Adrenal gland (tissue), 19 donors: ENCODE measurements at places on chromosomes 1 and 21. TPM values are rescaled to one million over a fixed set of nuclear protein-coding genes. Genes with fewer than 3 reads are reported as not detected.

Gene AMY1B
- not detected for total RNA-seq

Gene CYP4Z1
- 0.23 TPM for total RNA-seq

Gene GJA9
- total RNA-seq: not detected

- DNase-seq: no peak
Measured at GRCh38 chr1:152864443-152864842, 4.6 kb downstream of the LCE7A start.

DNA sequence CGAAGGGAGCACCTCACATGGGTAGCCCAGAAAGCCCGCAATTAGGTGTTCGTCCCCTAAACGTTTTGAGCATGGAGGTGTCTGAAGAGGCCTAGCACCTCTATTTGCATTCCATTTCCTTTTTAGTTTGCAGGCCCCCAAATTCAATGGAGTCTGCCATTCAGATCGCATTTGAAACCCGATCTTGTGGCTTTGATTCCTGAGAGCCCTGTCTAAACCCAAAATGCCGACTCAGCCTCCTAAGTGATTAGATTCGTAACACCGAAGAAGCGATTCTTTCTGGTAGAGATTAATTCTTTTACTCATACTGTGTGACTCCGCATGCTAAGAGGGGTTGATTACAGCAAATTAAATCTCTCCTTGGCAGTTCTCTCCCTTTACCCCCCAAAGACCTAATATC, 415.2 kb upstream of the KAZN start:
- no peak for DNase-seq

DNA sequence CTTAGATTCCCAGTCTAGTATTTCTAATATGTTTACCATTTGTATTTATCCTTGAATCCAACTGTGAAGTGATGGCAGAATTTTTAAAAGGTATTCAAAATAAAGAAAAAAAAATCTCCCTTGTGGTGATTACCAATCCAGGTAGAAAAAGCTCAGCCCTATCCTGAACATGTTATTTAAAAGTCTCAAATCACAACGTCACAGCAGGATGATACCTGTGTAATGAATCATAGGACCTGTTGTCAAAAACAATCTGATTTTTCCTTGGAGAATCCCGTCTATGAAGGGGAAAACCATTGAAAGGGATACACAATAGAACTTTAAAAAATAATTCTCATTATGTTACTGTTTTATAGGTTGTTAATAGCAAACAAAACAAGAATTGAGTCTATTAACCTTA, 76.9 kb upstream of the LBR start:
- DNase-seq: no peak
